Left colon (tissue), 2 donors: ENCODE measurements at places on chromosomes 4 and X. TPM values are rescaled to one million over a fixed set of nuclear protein-coding genes. Genes with fewer than 3 reads are reported as not detected.

SMPX gene
- total RNA-seq = 2.1 TPM

RAB33B gene
- total RNA-seq = 4.1 TPM

ADH7 gene
- not detected for total RNA-seq

SYTL4 gene
- 52.5 TPM for total RNA-seq

VCX3A gene
- total RNA-seq = not detected

CFAP299 gene
- total RNA-seq = not detected

COL4A5 gene
- 2.4 TPM for total RNA-seq

SPATA18 gene
- 11.0 TPM for total RNA-seq

MAGEC1 gene
- not detected for total RNA-seq

DNA sequence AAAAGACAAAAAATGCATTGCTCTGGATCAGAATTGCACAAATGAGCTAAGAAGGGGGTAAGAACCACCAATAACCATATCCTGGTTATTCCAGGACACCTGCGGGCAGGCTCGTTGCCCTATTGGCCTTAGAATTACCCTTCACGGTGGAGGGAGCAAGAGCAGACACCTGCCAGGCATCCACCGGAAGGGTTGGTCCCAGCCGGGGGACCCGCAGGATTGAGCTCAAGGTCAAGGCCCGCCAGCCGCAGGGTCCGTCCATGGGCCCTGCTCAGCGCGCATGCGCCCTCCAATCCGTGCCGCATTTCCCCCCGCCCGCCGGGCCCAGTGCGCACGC is 575 bp downstream of the SLC25A6 start:
- DNase-seq = no peak

- no peak for DNase-seq
Measured at GRCh38 chrX:132004728-132005127, 18.4 kb upstream of the STK26 start.

DNA sequence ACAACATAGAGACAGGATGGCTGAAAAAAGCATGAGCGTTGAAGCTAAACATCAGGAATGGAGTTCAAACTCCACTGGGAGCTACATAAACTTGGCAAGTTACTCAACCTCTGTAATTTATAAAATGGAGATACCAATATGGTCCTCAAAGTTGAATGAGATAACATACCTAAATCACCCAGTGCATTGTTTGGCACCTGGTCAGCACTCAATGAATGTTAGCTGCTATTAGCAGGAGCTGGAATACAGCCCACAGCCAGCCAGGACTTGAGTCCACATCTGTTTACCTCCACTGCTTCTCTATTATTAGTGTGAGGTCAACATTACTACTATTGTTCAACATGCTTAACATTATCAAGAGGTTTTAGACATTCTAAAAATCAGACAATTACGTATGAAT is 97.9 kb downstream of the NR3C2 start:
- DNase-seq = no peak

DNA sequence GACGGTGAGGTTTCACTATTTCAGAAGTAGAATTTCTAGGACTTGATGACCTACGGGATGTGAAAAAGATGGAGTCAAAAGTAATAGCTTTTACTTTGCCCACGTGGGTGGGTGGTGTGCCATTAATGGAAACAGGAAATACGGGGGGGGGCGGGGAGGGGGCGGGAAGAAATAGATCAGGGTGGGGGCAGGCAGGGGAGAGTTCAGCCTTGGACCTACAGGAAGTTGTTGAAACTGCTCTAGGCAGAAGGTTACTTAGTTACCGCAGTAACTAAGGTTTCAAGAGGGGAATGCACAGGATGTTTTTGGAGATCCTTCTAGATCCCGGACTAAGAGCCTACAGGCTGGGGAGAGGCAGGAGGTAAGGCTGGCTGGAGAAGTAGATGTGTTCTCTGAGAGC is 3.6 kb upstream of the FHL1 start:
- no peak for DNase-seq

DNA sequence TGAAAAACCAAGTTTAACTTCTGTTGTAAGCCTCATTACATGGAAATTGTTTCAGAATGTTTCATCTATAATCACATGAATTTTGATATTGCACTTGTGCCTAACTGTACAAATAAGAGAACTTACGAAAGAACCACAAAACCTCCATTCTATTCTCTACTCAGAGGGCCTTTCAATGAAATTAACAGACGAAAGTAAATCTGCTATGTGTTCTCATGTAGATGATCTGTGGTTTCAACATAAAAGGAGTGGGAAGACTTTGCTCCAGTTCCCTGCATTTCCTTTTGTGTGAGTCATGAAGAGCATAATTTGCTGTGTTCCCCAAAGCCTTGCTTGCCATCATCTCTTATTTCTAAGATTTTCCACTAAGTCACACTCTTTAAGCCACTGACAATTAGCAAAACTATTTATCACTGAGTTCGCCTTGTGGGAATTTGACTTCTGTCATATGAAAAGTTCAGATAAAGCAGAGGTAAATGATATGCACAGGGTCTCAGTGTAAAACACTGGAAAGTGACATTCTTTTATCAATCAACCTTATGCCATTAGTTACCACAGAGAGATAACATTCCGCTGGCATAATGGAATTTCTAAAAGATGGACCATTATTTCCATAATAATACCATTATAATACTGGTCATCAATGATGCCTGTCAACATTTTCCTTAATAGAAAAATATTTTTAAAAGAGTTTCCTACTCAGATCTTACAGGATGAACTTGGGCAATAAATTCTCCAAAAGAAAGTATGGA is 329.8 kb downstream of the NR3C2 start:
- DNase-seq = no peak

DNA sequence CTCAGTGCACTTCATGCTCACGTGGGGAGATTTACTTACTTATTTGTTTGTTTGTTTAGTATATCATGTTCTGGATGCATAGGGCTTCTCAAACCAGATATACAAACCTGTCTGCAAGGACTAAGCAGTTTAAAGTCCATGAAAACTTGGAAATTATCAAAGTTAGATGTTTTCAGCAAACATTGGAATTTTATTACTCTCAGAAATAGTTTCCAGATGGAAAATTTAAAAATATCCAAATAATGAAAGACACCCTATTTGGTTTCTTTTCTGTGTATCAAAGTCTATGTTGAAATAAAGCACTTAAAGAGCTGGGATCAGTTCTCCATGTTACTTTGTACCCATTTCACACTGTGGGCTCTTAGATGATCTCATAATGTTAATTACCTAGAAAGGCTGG is 312.1 kb downstream of the PPP1R2C start:
- no peak for DNase-seq

DNA sequence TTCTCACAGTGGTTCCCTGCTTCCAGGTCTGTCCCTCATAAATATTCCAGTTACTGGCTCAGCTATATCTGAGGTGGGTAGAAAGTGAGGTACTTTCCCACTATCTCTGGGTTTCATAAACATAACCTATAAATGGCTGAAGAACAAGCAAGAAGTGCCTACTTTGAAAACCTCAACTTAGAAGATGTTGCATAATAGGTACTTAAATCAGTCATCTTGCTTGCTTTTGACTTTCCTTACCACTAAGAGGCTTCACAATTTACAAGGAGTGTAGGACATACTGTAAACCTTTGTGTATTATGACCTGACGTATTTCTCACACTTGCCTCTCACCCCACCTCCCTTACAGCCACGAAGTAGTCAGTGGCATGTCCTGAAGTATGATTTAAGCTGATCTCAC is 145.9 kb downstream of the PCDH19 start:
- no peak for DNase-seq

DNA sequence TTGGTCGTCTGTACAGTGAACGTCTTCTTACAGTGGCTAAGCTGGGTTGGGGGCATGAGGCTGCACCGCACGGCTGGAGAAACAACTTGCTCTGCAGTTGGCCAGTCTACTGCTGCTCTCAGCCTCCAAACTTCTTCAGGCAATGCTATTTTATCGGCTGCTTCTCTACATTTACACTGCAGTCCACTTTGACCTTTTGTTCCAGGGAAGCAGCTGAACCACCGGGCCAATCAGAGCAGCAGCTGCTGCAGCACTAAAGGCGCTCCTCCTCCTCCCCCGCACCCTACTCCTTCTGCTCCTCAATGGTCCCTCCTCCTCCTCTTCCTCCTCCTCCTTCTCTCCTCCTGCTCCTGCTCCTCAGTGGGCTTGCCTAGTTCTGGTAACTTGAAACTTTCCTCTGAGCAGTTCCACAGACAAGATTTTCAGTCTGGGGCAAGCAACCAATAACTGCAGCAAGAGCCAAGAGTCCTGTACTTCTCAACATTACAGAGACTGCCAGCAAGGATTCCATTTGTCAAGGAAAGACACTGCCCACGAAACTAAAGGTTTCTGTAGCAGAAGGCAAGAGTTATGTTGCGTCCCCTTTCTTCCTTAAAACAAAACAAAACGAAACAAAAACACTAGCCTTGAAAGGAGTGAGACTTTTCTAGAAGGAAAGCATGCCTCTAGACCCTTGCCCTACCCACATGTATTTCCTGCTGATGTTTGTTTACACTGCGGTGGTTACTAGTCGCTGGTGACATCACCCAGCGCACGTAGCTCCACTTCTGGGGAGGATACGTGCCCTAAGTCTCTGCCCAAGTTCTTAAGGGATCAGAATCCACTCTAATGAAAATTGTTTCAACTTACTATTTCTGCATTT is 125.7 kb upstream of the NAP1L5 start:
- peak; percentile 97 for DNase-seq

GRCh38 chr4:117900832-117901231 is 133.5 kb upstream of the NDST3 start:
- DNase-seq = no peak

- no peak for DNase-seq
Measured at GRCh38 chr4:37816006-37816405, 10.5 kb upstream of the PGM2 start.

GRCh38 chrX:17476411-17476810 is 101.4 kb downstream of the NHS start:
- no peak for DNase-seq

DNA sequence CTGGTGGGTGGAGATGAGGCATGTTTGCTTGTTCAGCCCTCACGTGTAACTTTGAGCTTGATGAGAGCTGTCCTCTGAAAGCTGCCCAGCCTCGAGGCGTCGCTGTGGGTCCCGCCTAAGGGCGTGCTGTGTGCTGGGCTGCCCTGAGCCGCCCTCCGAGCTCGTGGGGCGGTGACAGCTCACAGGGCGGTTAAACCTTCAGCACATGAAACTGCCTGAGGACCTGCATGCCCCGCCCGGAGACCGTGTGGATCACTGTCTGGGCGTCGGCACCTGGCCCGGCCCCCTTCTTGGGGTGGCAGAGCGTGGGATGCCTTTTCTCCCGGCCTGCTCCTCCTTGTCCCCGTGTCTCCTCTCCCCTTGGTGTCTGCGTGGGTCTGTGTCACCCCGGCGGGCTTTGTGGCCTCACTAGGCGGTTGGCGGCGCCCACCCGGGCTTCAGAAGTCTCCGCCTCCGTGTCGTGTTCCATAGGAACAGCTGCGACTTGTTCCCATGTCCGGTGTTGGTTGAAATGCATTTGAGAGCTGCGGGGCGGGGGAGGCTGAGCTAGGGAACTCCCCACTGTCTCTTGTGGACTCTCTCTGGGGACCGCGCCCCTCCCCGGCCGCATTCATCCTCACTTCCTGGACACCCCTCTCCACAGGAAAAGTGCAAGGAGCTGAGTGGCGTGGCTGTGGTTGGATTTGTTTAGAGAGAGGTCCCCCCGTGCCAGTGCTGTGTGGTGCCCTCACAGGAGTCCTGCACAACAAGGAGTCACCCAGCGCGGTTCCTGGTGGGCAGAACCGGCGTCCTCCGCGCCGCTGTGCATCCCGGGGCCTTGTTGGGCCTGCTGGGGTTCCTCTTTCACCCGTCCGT is 6.8 kb downstream of the AKAP17A start:
- no peak for DNase-seq

GRCh38 chrX:148310426-148311165 is 189.8 kb upstream of the AFF2 start:
- DNase-seq = no peak

- no peak for DNase-seq
Measured at GRCh38 chrX:386239-386767, 404 bp downstream of the PPP2R3B start.

DNA sequence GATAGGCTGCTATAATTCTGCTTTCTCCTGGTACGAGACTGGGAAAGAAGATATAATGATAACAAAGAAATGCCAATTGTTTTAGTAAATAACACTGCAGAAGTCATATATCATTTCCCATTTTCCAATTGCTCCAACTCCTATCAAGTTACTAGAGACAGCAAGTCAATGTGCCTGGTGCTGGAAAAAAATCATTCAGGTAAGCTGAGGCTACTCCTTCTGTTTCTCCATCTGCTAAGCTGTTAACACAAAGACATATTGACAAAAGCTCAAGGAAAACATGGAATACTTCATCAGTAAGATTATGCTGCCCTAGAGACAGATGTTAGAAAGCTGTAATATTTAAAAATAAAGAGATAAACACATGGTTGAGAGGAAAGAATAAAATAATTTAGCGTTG is 10.0 kb downstream of the NAA11 start:
- no peak for DNase-seq

GRCh38 chrX:26409636-26410035 is 193.7 kb downstream of the MAGEB5 start:
- no peak for DNase-seq

- DNase-seq = no peak
Measured at GRCh38 chr4:174277433-174277832, 6.0 kb downstream of the FBXO8 start.

- DNase-seq = no peak
Measured at GRCh38 chr4:81566161-81566591, 94.5 kb upstream of the RASGEF1B start.

DNA sequence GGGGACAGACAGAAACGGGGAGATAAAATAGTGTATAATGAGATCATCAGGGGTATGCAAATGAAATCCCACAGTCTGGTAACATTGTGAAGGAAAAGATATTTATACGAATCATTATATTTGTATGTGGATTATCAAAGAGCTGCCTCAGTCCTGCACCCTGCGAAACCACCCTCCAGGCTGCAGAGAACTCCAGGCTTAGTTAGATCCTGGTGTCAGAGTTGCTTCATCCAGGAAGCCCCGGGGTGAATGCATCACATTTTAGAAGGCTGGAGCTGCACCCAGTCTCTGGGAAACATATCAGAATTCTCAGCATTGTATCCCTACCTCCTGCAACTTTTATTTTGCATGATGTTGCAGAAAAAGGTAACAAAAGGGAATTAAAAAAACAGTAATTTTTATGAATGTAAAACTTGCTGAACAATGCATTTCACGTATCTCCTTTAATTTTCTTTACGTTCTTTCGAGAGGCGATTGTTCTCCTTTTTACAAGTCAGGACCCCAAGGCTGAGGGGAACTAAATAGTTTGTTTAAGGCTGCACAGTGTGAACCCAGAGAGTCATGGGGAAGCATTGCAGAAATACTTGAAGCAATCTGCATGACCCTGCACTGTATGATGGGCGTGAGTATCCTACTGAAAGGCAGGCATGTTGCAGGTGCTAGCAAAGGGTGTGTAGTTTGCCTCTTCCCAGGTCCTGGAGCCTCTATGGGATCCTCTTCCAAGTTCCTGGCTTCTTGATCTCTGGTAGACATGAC is 299.5 kb upstream of the CLNK start:
- no peak for DNase-seq
